T-cell (primary cell): ENCODE measurements at places on chromosomes 7 and 10.

DNA sequence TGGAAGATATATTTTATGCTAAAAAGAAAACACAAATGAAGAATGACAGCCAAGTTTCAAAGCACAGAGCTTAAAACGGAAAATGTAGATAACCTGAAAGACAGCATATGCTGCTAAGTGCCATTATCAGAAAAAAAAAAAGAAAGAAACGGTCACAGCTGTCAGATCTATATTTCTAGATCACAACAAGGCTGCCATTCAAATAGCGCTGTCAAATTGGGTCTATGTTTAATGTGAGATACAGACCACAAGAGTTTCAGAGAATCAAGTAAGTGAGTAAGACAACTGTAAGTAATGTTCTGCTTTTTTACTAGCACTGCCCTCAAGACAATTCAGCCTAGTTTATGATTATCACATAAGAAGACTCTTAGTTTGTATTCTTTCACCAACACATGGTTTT is 66.1 kb upstream of the RNF148 start:
- DNase-seq = no peak

DNA sequence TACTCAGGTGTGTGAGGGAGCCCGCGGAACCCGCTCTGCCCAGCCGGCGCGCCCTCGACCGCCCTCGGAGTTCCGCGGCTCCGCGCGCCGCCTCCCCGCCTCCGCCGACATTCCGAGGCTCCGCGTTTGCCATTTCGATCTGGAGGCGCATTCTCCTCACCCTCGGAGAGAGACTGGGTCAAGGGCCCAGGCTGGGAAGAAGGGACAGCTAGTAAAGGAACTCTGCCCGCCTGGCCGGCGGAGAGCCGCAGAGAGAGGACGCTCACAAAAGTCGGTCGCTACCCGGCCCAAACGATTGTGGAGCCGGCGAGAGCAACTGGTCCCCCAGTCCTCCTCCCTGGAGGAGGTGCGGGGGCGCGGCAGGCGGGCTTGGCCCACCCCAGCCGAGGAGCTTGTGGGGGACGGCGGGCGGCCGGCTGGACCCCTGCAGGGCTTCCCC is 74.5 kb upstream of the LEP start:
- DNase-seq = no peak

DNA sequence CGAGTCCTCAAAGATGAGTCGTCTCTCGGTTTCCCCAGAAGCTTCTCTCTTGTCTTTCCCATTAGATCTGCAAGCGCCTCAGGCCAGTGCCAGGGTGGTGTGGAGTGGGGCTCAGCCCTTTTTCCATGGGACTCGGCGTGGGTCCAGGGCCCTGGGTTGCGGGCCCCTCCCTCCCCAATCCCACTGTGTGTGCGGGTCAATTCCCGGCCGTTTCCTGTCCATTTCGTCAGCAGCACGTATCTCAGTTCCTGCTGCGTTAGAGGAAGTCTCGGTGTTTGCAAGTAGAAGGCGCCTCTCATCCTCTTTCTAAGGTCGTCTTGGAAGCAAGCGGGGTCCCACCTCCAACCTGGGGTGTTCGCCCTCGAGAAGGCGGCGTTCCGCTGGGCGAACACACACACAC is 25.1 kb upstream of the ADGRA1 start:
- no peak for DNase-seq

DNA sequence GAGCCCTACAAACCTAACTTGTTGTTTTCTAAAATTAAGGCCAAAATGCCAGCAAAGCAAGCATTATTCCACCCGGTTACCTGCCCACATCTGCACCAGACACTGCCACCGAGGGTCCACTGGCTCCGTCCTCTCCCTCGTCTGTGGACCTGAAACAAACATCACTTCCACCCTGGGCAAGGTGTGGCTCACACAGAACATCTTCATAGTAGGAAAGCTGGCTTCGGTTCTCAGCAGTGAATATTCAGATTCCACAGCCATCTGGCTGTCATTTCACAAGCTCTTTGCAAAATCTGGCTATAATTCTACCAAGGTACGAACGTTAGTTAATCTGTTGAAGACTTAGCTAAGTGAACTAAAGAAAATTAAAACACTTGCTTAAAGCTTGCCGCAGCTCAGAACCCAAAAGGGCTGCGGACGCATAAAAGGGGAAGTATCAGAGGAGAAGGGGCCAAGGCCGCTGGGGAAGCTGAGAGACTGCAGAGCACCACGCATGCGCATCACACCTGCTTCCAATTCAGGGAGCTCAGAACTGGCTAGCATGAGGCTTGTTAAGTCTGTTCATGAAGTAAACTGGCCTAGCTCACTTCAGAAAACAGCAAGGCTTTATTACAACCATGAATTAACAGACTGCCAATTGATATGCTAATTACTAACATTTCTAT is 46.1 kb downstream of the PTPRN2 start:
- peak; percentile 12 for DNase-seq

DNA sequence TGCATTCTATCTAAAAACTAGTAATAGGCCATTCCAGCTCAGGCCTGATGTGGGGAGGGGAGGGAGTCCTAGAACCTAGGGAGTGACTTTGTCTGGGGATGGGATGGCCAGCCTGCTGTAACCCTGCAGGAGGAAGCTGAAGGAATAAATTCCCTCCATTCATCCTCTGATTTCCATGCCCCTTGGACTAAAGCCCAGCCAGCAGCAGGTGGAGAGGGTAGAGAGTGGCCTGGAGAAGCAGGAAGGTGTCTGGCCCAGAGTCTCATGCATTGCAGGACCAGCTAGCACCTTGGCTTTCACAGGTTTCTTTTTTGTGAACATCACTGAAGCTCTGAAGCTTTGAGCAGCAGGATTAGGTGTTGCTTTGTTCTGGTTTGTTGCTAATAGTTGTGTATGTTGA is 32.8 kb upstream of the CDH23 start:
- DNase-seq = no peak

DNA sequence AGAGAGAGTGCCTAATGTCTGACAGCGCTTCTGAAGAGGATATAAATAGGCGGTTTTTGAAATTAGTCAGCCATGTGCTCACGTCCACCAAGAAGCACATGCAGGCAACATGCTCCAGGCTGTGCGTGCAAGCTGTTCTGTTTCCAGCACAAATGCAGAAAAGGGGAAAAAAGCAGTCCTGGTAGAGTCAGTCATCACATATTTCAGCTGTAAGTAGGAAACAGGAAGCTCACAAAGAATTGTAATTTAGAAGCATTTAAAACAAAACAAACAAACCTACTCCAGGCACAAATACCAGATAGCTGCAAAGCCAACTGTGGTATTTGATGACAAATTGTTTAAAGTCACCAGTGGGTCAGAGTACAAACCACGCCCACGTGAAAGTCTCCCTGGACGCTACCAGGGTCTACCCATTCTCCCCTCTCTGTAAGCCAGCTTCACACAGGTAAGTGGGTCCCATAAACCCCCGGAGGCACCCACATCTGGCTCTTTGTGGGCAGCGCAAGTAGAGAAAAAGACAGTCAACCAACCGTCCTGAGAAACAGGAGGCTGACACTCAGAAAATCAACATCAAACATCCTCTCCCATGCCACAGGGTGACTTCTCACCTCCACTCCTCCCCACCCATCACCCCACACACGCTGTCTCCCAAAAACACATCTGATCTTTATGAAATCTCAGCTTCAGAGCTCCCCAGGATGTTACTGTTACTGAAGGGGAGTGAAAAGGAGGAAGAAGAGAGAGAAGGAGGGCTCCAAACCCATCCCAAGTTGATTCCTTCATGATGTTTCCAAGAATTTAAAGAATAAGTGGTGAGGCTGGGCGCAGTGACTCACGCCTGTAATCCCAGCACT is 186.4 kb downstream of the FAM107B start:
- DNase-seq = no peak
